ENCODE measurements at places on chromosomes 2 and 18.

DNA sequence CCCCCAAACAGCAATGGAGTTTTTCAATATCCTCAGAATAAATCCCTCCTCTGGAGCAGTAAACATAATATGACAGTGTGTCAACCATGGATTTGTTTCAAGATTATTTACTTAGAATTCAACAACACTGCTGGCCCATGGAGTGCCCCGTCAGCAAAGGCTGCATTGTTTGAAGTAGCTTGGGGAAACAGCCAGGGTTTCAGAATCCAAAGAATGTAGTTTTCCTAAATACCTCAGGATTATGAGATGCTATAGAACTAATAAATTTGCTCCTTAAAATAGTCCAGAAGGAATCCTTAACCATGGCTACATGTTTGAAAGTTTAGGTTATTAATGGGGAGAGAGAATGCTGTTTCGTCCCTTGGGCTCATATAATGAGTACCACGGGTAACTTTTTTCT, 13.1 kb upstream of the CETN1 start:
- no peak for DNase-seq

- DNase-seq = no peak
These were observed 39.2 kb upstream of the IL1R2 start for GRCh38 chr2:101952551-101952950.

GRCh38 chr2:241866790-241867645, 2.5 kb upstream of the RTP5 start:
- no peak for DNase-seq

DNA sequence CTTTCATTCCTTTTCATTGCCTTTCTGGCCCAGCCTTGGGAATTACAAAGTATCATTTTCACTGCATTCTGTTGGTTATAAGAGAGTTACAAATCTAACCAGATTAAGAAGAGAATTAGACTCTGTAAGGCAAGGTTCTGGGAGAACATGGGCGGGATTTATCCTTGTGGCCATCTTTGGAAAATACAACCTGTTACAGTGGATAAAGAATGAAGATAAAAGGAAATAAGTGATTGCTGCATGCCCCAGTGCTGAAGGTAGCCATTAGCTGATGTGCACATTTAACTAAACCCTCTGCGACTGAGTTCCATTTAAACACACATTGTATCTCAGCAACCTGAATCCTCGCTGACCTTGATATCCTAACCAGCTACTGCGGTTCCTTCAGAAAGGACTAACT, 93.4 kb downstream of the SMC6 start:
- no peak for DNase-seq

DNA sequence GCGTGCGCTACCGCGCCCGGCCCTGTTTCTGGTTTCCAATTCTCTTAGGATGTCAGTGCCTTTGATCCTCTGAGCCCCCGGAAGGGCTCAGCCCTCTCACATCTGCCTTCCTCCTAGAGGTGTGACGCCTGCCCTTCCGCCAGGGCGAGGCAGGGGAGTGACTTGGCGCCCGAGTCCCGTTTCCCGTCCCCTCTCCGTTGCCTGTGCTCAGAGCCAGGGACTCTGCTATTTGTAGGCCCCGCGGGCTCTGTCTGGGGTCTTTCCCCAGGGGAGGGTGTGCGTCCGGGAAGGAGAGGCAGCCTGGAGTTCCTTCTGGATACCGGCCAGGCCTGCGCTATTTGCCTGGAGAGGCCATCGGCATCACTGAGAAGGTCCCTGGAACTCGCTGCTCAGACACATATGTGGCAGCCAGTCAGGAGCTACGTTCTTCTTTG, 103.7 kb upstream of the TAF1B start:
- no peak for DNase-seq

GRCh38 chr2:132278267-132278666, 116.5 kb upstream of the ANKRD30BL start:
- DNase-seq = no peak

- DNase-seq = no peak
These were observed 60.1 kb upstream of the KIF5C start for GRCh38 chr2:148814860-148815419.

GRCh38 chr2:100021791-100022340, 120.5 kb downstream of the AFF3 start:
- no peak for DNase-seq

DNA sequence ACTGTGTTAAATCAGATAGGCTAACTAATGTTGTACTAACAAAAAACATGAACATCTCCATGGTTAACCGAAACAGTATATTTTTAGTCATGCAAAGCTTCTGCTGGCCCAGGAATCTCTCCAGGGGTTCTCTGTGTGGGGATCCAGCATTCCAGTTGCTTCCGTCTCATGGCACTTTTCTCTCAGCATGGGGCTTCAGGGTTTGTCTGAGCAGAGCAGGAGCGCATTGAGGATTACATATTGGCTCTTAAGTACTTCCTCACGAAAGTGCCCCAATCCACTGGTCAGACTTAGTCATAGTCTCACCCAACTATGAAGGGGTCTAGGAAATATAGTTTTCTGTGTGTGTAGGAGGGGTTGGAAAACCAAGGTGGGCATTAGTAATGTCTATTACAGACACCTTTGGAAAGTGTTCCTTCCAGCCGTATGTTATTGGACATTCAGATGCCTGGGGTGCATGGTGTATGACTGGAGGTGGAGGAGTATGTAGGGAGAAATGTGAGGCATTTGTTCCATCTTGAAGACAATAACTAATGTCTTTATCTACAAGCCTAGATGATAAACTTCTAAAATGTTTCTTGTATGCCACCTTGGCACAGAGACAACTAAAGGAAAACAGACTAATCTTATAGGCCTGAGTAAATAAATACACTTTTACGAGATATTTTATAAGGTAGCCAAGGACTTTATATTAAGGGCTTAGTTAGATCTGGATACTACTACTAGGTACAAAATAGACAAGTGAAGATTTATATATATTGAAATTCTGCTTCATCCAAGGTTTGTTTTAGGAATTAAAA, 123.8 kb upstream of the ZEB2 start:
- no peak for DNase-seq

- no peak for DNase-seq
These were observed 44.6 kb downstream of the DPP4 start for GRCh38 chr2:162029287-162029901.

DNA sequence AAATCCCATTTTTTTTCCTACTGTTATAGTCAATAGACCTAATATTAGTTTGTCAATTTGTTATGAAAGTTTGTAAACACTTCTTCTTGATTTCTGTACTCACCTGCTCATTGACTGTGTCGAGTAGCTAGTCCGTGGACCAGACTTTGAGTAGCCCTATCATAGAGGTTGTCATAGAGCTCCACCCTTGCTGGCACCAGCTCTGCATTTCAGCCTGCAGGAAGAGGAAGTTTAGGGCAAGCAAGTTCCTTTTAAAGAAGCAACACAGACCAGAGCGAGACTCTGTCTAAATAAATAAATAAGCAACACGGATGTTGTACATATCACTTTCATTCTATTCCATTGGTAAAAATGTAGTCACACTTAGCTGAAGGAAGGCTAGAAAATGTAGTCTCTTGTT, 74.0 kb downstream of the MCFD2 start:
- no peak for DNase-seq

DNA sequence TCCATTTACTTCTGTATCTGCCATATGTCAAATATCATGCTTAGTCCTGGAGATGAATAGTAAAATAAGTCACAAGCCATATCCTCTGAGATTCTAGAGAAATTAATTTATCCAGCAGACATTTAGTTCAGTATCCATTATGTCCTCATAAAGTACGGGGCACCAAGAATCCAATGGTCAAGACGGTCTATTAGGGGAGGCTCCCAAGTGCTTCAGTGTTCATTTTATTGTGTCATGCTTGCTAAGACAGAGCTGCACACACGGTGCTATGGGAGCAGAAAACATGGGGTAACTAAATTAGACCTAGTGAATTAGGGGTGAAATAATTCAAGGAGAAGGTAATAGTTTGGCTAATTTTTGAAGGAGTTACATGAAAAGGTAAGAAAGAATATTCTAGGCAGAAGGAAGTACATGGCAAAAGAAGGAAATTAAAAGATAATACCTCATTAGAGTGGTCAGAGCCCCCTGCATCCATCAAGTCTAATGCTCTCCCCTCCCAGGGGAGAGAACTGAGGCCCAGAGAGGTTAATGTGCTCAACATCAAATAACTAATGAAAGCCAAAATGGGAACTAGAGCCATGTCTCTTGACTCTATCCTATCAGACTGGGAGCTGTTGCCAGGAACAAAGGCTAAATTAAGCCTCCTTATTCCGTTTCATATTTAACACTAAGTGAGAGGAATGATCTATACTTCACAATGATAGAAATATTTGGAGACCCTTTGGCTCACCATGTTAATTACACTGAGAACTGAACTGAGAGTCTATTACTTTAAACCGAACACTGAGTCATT, 358.7 kb downstream of the LRRTM1 start:
- DNase-seq = no peak

DNA sequence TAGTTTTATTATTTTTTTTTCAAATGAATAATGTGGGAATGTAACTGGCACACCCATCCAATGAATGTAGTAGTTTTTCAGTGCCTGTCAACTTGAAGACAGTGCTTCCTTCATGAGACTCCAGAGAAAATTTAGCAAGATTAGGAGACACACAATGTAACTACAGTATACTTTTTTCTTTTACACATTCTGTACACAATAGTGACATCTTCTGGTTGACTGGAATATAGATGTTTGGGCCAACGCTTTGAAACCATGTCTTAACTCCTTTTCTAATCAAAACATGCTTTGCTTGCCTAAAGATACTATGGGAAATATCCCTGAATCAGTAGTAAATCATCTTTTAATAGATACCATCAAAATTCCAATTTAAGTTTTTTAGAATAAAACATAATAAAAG, 229.5 kb upstream of the ZC3H15 start:
- peak; percentile 36 for DNase-seq

DNA sequence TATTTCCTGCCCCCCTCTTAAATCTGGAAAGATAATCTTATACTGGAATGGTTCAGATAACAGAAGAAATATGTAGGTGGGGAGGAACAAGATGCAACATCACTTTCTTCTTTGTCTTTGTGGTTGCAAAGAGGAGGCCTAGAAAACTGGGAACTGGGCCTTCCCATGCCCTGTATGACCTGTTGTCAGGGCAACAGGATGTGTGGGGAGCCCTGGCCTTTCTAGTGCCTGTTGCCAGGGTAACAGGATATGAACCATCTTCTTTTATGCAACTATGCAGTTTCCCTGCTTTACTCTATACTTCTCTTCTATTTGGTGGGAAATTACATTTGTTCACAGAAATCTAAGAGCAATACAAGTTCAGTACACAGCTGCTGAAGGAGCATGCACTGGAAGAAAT, 79.8 kb upstream of the PDE1A start:
- DNase-seq = no peak

DNA sequence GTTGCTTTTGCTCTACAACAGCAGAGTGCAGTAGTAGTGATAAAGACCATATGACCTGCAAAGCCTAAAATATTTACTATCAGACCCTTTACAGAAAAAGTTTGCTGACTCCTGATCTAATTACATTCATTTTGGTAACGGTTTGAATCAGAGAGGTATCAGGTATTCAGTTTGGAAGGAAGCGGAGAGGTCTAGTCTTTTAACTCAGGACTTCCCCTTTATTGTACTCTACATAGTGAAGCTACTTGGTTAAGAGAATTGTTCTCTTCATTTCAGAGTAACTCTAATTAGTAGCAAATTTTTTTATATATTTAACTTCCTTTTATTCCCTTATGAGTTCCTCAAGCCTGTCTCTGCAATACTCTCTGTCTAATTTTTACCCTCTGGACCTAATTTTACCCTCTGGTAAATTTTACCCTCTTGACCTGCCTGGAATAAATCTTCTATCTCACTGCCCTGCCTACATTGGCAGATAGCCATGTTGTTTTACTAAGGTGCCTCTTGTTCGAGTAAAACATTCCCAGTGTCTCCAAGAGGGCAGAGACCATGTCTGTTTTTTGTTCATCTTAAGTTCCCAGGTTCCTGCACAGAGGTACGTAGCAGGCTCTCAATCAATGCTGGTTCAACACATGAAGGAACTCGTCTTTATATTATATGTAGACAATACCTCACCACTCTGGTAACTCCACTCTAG, 170.6 kb downstream of the DNAH6 start:
- DNase-seq = no peak

DNA sequence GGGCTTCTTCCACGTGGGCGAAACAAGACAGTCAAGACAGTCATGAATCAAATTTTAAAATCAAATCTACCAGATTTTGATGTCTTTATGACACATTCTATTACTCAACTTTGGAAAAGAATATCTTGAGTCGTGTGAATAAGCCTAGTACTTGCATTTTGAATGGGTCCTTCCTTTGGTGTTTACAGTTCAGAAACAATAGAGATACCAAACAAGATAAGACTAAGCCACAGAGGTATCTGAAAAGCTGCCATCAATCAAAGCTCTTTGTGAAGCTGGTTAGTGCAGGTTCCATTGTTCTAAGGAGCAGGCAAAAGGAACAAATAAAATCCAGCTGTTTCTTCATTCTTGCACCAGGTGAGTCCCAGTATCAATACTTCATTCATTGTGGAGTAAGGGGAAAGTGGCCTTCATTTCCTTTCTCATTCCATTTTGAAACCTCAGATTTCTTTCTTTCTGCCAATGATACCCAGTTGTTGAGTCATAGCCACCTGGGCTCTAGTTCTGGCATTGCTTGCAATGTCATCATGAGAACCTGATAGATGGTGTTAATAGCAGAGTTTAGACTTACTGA, 151.7 kb upstream of the L3MBTL4 start:
- no peak for DNase-seq

DNA sequence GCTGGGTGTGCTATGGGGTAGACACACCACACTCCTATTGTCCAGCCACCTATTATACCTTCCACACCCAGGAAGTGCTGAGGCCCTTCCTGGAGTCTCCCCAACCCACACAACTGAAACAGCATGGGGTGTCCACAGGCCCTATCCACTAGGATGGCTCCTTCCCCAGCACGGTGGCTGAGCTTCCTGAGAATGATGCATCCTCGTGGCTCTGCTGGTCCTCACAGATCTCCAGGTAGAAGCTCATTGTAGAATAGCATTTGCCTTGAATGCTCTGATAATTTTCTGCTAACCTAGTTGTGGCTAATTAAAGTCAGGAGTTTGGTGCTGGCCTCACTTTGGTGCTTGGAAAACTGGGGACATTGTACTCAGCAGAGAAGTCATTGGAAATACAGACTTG, 182.6 kb downstream of the ANKRD30B start:
- DNase-seq = no peak

- peak; percentile 54 for DNase-seq
These were observed 23.4 kb upstream of the TMEM87B start for GRCh38 chr2:112031473-112032223.

- no peak for DNase-seq
These were observed 173.7 kb downstream of the TPGS2 start for GRCh38 chr18:36655074-36655473.

GRCh38 chr18:36441426-36442240, 144.1 kb downstream of the FHOD3 start:
- DNase-seq = no peak

- DNase-seq = no peak
These were observed 121.5 kb downstream of the LPIN1 start for GRCh38 chr2:11867926-11868325.

DNA sequence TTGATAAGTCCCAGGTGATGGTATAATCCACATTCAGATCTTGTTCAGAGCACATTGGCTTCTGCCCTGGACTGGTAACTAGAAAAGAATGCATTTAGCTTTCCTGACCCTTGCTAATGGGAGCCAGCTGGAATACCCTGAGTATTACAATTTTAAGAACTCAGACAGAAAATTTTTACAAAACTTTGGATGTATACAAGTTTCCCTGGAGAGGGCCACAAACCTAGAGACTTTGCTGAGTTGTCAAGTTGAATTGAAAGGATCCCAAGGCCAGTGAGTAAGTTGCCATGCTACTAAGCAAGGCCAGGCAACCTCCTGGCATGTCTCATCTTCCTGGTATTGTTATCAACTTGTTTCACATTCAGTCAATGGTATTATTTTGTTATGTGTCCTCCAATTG, 20.0 kb upstream of the NABP1 start:
- DNase-seq = no peak

- no peak for DNase-seq
These were observed 175.2 kb upstream of the SALL3 start for GRCh38 chr18:78804206-78805030.
